ENCODE measurements at places on chromosomes 4 and X.

- DNase-seq = no peak
These were observed 242.9 kb downstream of the ARHGAP24 start for GRCh38 chr4:85717847-85718246.

DNA sequence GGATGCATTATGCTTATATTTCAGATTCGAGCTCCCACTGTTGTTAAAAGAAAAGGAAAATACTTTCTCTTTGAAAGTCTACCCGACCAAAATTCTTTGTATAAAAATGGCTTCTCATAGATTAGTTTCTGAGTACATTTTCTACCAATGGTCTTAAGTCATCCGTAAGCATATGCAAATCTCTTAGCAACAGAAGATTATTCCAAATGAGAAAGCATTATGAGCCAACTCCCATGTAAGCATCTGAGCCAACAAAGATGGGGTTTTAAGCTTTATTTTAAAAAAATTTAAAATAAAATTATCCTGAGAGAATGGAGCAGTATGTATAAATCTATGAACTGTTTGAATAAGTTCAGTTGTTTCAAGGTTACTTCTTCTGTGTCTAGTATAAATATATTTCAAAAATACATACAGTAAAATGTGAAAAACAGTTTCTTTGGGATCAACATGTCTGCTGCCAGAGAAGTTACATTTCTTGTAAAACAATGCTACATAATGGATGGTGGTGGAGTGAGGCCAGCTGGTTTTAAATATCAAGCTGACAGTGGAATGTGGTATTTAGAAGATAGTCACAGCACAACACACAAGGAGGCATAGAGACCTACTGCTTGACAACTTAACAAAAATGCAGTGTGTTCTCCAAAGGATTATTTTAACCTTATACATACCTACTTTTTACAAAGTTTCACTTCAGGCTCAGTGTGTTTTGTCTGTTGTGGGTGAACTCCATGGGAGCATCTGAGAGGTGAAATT is 199.5 kb upstream of the DIPK2B start:
- DNase-seq = no peak

- no peak for DNase-seq
These were observed 4.5 kb downstream of the CFAP299 start for GRCh38 chr4:80340036-80340435.

- no peak for DNase-seq
These were observed 2163.0 kb upstream of the AGA start for GRCh38 chr4:179605196-179605595.

All from AG04449 (cell line).